ENCODE measurements at places on chromosomes 4 and X.

DNA sequence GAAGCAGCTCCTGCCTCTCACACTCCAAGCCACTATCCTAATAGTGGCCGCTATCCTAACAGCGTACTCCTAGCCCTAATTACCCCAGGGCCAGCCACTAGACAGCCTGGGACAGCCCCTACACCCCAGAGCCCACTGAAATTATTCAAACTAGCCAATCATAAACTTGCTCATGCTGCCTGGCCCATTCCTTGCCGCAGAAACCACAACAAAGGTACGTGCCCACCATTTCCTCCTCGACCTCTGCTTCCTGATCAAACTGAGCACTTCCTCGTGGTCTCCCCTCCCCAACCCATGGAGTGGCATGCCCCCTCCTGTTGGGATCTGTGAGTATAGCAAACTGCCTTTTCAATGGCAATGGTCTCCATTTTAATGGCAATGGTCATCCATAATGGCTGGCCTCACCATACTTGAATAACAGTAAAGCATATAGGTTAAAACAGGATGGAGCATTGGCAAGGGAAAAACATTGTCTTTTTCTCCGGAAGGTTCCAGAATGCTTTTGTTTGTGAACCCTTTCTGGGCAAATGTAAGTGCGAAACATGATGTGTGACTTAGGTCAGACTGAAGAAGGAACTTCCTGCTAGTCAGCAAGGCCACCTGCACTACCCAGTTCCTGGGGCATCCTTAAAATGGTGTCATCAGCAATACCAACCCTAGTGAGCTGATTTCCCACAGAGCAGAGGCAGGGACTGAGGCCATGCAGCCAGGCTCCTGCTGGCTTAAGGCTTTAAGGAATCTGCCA lies 107.1 kb upstream of the ATP6AP2 start:
- DNase-seq, result no peak

DNA sequence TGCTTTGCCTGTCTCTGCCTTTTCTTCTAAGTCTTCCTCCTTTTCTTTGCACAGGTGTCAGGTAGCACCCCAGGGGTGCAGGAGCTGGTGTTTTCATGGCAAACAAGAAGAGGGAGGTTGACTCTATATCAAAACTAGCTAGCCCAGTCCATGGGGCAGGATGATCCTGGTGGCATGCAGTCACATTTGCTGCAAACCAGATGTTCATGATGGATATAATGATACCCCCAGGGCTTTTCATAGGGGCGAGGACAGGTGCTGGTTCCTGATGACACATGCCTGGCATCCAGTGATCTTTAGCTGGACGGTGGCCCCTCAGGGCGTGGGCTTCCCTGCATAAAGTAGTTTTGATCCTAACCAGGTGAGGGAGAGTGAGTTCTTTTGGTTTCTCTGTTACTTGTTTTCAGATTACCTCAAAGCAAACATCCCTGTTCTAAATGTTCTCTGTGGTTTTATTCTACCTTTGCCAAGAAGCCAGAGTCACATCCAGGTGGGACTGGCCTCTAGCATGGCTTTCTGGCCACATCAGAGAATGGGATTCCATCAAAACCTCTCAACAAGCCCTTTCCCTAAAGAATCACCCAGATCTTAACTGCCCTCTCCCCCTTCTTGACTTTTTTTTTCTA lies 11.2 kb upstream of the UBA6 start:
- DNase-seq, result no peak

- DNase-seq, result no peak
Measured at GRCh38 chrX:154660541-154660940, 7.2 kb upstream of the CTAG2 start.

DNA sequence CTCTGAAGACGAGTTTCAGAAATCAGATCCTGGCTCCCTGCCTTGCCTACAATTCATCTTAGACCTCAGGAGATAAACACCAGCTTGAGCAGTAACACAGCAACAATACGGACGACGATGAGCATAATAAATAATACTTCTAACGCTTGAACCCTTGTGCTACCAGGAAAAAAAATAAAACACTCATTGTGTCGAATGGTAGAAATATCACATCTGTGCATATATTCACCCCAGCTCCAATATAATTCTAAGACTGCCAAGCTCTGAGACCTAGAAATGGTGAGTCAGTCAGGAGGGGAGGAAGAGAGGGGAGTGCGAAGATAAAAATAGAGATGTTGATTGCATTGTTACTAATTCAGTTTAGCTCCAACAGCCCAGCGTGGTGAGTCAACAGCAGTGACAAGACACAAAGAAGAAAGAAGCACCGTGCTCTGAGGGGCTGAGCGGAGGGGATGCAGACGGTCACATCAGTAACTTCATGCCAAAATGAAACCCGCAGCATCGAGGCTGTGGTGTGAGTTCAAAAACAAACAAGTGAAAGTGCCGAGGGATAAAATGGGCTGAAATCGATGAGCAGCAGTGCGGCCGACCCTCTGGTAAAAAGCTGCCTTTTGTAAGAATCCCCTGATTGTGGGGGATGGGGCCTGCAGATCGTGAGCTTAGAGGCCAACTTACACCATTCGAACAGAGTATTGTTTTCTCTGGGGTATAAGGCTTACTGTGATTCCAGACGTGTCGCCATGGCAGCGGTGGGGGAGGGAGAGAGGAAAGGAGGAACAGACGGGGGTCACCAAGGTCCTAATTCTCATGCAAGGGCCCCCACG lies 150.4 kb downstream of the MGST2 start:
- no peak for DNase-seq

DNA sequence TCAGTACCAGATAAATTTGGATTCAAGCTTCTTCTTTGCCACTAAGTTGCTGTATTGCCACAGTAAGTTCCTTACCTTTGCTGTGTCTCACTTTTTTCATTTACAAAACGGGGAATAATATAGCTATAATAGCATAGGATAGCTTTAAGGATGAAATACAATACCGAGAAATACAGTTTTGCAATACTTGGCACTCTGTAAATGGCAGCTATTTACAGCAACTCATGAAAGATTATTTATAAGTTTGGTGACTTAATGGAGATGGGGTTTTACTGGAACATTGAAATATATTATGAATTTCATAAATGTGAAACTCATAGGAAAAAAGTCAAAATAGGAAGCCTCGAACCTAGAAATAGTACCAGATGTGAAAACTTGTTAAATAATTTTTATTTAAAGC lies 27.6 kb downstream of the ANXA10 start:
- DNase-seq, result no peak

- DNase-seq, result no peak
Measured at GRCh38 chr4:150286656-150287055, 208.4 kb downstream of the DCLK2 start.

GRCh38 chrX:68878977-68879645 lies 50.3 kb downstream of the EFNB1 start:
- DNase-seq, result no peak

GRCh38 chr4:91279899-91280298 lies 1023.9 kb upstream of the GRID2 start:
- DNase-seq, result no peak

GRCh38 chrX:44342866-44343265 lies 606 bp downstream of the EFHC2 start:
- DNase-seq, result no peak

- DNase-seq, result no peak
Measured at GRCh38 chr4:11743236-11743635, 314.5 kb upstream of the HS3ST1 start.
